Stimulated activated CD8-positive, alpha-beta memory T cell treated with anti-CD3 and anti-CD28 coated beads, Interleukin-2, amount 100 ng/mL, for 48 hours (primary cell): ENCODE measurements at places on chromosomes 2 and 18.

GRCh38 chr2:96140941-96141623, 2.8 kb upstream of the ASTL start:
- no peak for DNase-seq

DNA sequence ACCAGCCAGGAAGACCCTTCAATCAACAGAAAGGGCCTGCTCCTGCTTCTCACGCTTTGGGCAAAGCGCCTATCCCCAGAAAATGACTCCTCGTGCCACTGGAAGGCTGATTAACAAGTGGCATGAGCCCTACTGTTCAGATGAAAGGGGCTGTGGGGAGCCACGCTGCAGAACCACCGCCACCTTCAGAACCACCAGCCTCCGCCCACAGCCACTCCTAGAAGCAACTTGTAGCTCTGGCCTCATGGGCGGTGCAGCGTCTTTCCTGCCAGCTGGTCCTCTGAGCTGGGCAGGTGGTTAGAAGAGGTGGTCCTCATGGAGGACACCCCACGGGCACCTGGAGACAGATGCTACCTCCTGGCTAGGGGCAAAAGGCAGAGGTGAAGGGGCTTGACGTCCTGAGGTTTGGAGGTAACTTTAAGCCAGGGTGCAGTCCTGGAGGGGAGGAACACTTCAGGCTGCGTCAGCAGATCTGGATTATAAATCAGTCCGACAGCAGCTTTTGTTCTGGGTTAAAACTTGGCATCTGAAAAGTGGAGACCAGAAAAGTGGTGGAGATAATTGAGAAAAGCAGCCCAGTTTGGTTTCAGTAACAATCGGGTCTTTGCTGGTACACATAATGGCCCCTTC, 861 bp upstream of the SEMA4C start:
- peak; percentile 46 for DNase-seq

GRCh38 chr2:72126186-72127100, 21.2 kb downstream of the CYP26B1 start:
- DNase-seq, result no peak

DNA sequence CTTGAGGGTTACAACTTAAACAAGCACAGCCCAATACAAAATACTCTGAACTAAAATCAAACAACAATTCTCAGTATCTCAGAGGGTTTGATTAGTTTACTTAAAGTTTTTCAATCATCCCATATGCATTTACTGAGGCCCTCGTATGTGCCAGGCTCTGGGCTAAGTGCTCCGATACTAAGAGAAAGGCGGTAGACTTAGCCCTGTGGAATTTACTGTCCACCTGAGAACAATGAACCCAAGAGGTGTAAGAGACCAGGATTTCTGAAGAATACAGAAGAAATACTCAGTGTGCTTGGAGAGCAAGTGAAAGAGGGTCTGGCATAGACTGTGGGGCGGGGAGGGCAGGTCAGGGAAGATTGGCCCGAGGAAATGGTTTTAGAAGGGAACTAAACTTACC, 25.1 kb upstream of the SCYGR1 start:
- no peak for DNase-seq

DNA sequence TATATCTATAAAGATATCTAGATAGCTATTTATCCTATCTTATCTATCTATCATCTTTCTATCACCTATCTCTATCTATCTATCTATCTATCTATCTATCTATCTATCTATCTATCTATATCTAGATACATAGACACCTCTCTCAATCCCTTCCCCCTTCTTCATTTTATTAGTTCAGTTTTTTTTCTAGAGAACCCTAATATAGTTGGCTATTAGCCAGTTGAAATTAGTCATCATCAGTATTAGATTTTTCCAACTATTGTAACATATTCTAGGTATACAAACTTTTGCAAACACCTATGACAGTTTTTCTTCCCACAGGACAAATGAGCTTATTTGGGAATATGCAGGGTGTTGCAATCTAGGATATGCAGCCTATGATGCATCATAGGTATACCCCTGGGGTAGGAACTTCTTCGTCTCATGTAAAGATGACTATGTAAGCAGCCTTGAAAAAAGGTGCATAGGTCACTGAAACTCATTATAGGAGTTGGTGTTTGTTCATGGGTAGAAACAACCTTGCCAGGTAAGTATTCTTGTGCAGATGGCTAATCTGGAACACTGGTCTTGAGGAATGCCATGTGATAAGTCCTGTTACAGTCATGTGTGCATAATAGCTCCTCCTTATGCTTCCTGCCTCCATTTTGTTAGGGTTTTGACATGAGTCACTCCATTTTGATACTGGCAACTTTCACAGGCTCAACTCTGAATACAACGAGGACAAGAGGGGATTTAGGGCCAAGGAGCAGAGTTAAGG, 160.7 kb upstream of the ZSWIM2 start:
- no peak for DNase-seq

- no peak for DNase-seq
These were observed at the start of gene CHRNG for GRCh38 chr2:232539298-232540231. CHRNG (plus strand) TSS chr2:232539692; CDS start chr2:232539748, 56 bp downstream.

GRCh38 chr2:230443541-230443940, 27.5 kb downstream of the SP100 start:
- DNase-seq, result no peak

DNA sequence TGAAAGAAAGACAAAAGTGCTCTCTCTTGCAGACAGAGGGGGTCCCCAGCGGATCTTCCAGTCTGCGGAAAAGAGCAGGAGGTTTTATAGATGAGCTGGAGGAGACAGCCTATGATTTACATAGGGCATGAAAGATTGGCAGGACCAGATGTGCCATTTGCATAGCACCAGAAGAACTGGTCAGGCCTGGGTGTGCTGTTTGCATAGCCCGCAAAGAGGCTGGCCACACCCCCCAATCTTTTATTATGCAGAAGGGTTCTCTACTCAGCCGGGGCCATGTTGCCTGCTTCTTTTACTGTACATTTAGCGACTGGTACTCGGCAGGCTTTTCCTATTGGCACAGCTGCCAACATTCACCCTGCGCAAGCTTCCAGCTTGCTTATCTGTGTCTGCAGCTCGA, 317.6 kb downstream of the GALR1 start:
- no peak for DNase-seq

GRCh38 chr2:96404446-96405373, 69.1 kb downstream of the NCAPH start:
- no peak for DNase-seq

DNA sequence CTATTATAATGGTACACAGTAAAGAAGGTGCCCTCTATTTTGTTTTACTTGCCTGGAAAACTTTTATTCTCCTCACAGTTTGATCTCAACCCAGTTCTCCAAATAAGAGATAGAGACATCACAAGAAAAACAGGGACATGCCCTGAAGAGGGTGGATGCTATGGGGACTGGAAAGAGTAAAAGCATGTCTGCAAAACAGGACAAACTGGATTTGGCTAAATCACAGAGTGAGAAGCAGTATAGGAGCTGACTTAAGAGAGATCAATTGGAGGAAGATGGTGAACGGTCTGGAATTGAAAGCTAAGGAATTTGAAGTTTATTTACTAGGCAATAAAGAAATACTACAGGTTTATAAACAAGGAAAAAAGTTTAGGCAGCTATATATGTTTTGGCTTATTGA, 33.0 kb downstream of the SP140L start:
- no peak for DNase-seq

- no peak for DNase-seq
These were observed 490.5 kb downstream of the TNS1 start for GRCh38 chr2:217512259-217512658.

- DNase-seq, result no peak
These were observed 103.4 kb upstream of the CAVIN2 start for GRCh38 chr2:191950132-191950874.

GRCh38 chr18:61502472-61502871, 169.2 kb downstream of the CDH20 start:
- no peak for DNase-seq

- no peak for DNase-seq
These were observed 81.6 kb downstream of the NDUFA10 start for GRCh38 chr2:239943571-239943970.

DNA sequence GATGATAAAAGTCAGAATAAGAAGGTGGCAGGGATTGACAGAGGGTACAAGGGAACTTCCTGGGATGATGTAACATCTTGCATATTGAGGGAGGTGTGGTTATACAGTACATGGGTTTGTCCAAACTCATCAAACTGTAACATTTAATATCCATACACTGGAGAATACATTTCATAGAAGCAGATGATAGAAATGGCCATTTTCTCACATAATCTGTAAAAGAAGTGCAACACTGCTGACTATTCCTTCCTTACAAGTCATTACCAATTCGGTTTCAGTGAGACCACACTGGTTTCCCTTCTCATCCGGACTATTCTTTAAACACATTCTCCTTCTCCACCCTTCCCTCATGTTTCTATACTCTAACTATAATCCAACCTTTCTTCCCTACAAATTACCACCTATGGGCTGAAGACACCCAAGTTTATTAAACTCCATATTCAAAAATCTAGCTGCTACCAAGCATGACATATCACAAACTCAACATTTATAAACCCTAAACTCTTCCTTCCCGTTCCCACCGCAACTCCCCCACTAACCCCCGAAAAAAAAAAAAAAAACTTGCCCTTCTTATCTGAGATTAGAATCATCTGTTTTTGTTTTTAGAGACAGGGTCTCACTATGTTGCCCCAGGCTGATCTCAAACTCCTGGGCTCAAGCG, 1.6 kb downstream of the COX7A2L start:
- no peak for DNase-seq
